T-cell (primary cell): ENCODE measurements at places on chromosomes 4 and X. TPM values are rescaled to one million over a fixed set of nuclear protein-coding genes. Genes with fewer than 3 reads are reported as not detected.

The PARM1 gene
- 0.36 TPM for total RNA-seq

The SHROOM2 gene
- not detected for total RNA-seq

The ARHGAP10 gene
- total RNA-seq = 6.2 TPM

- no peak for DNase-seq
Measured at GRCh38 chr4:569958-570667, 6.0 kb downstream of the TMEM271 start.

DNA sequence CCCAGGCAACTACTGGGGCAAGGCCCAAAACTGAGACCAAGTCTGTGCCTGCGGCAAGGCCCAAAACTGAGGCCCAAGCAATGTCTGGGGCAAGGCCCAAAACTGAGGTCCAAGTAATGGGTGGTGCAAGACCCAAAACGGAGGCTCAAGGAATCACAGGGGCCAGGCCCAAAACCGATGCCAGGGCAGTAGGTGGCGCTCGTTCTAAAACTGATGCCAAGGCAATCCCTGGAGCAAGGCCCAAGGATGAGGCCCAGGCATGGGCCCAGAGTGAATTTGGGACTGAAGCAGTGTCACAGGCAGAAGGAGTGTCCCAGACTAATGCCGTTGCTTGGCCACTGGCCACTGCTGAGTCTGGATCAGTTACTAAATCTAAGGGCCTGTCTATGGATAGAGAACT is 2.7 kb downstream of the GPRASP2 start:
- no peak for DNase-seq

DNA sequence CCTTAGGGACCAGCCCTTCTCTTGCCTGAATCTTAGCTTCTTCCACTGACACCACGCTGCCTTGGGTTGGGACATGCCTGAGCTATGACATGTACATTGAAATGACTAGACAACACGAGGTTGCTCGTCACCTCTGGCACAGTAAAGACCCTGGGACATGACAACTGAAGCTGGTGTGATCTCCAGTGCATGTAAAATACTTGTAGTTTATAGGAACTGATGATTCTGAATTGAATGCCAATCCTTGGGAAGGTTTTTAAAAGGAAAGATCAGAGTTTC is 100.7 kb upstream of the PGRMC2 start:
- no peak for DNase-seq

- no peak for DNase-seq
Measured at GRCh38 chrX:74218895-74219294, 85.1 kb upstream of the ZCCHC13 start.

DNA sequence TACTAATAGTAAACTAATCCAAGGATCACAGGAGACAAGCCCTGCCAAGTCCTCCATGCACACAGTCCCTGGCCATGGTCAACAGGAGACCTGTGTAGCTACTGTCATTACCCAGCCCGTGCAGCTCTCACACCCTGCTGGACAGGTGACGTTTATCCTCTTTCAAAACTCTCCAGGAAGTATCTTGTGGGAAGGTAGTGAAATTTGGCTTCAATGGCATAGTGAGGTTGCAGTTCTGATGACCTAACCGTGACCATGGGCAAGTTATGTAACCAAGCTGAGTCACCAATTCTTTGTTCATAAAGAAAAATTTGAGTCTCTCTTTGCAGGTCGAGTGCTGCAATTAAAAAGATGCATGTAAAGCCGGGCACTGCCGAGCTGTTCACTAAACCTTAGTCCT is 11.3 kb upstream of the SLC2A9 start:
- no peak for DNase-seq

- DNase-seq = no peak
Measured at GRCh38 chr4:61194571-61194970, 5.6 kb upstream of the ADGRL3 start.

DNA sequence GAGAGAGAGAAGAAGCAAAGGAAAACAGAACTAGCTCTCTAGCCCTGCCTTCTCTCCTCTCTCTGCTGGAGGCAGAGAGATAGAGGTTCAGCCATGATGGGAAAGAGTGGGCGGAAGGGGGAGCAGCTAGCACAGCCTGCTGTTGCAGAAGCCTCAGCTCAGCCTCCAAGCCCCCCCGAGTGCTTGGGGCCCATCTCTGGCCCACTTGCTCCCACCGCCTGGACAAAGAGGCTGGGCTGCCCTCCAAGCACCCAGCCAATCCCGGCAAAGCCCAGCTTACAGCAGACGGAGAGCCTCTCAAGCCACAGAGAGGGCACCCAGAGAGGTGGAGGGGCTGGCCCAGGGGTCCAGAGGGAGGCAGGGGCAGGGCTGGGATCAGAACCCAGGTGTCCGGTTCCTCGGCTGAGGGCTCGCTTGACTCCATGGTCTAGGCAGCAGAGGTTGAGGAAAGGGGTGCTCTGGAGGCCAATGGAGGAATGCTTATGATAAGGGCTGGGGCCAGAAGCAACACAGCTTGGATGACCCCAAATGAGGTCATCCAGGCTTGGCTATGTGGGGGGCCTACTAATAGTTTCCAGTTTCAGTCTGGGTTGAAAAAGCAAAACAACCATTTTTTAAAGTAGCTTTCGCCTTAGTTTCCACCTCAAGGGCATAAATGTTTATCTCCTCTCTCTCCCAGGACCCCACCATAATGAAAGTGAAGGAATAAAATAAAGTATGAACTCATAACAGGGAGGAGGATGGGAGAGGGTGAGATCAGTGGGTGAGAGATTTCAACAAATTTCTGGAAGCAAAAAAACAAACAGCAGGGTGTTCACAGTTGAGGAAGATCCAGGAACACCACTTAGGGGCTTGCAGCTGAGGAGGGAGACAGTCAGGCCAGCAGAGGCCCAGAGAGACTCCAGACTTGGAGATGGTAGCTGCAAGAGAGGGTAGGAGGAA is 24.9 kb upstream of the IQSEC2 start:
- DNase-seq = no peak

DNA sequence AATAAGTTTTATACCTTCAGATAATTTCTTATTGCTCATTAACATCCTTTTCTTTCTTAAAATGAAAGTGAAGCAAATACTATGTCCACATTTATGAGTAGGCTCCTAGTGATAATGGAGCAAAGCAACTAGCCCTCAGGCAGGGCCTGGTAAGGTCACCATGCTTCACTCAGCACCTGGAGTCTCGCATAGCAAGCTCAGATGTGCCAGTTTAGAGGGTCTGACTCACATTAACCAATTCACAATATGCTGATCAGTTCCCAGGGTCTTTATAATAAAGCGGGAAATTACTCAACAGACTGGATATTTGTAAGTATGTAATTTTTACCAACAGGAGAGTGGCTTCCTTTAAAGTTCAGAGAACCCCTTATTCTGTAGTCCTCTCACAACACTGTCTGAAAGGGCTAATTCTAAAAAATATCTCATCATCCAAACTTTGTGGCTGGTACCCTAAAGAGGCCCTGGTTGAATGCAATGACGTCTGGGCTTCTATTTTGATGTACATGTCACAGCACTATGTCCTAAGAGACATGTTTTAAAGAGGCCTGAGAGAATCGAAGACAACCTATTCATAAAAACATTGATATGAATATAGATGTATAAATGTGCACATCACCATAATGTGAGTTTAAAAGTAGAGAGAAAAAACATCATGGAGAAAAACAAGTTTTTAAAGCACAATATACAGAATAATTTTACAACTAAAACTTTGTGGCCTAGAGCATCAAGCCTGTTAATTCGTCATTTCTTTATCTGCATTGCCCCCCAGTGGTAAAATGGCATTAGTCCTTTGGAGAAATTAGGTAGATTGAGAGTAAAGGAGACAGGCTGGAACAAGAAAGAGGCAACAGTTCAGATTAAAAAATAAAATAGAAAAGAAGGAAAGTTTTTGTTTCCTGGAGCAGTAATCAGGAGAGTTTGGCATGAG is 44.3 kb downstream of the IL21 start:
- no peak for DNase-seq

DNA sequence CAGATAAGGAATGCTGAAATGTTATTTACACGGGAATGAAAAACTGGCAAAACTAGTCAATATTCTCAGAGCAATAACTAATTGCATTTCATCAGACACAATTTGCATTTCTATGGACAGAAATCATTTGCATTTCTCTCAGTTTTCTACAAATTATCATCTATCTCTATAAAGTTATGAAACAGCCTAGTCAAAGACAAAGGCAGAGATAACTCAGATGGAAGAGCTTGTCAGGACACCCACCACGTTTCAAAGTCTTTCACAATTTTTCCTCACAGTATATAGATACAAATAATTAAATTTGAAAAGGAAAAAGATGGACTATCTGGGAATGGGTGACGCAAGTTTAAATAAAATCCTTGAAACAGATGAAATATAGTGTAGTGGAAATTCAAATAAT is 230.8 kb downstream of the GASK1B start:
- no peak for DNase-seq

DNA sequence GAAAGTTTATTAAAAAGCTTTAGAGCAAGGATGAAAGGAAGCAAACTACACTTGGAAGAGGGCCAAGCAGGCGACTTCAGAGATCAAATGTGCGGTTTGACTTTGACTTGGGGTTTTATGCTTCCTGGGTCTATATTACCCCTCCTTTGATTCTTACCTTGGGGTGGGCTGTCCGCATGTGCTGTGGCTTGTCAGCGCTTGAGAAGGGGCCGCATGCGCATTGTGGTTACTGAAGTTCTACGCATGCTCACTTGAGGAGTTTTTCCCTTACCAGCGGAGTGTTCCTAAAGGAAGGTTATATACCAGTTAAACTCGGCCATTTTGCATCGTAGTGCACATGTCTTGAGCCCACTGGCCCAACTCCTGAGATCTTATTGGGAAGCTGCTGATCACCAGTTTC is 9.9 kb downstream of the ZNF157 start:
- peak; percentile 67 for DNase-seq
